ENCODE measurements at places on chromosomes 4 and X. TPM values are rescaled to one million over a fixed set of nuclear protein-coding genes. Genes with fewer than 3 reads are reported as not detected.

The TAF7L gene
- not detected for total RNA-seq

The SERPINA7 gene
- total RNA-seq, result not detected

The P2RY4 gene
- 3.9 TPM for total RNA-seq

The XPNPEP2 gene
- total RNA-seq, result 5.2 TPM

The AFF1 gene
- 110 TPM for total RNA-seq

DNA sequence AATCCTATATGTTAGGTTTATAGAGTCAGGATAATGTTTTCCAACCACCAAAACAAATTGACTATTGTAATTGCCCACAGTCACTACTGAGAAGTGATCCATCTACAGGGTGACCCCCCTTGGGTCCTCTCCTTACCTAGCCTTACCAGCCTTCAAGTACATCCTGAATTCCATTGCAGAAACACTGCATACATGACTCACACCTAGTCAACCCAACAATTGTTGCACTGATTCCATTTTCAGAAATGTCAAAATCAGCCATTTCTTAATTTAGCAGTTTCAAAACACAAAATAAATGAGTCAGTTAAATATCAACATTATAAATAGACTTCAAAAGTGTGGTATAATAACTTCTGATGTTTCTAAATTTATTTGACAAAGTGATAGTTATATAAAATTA is 106.3 kb upstream of the TNIP3 start:
- no peaks in the 10 kb centered on the region for H3K27me3 ChIP-seq
- no peaks in the 10 kb centered on the region for H3K4me1 ChIP-seq
- H3K27ac ChIP-seq, result no peak overlapping the region

DNA sequence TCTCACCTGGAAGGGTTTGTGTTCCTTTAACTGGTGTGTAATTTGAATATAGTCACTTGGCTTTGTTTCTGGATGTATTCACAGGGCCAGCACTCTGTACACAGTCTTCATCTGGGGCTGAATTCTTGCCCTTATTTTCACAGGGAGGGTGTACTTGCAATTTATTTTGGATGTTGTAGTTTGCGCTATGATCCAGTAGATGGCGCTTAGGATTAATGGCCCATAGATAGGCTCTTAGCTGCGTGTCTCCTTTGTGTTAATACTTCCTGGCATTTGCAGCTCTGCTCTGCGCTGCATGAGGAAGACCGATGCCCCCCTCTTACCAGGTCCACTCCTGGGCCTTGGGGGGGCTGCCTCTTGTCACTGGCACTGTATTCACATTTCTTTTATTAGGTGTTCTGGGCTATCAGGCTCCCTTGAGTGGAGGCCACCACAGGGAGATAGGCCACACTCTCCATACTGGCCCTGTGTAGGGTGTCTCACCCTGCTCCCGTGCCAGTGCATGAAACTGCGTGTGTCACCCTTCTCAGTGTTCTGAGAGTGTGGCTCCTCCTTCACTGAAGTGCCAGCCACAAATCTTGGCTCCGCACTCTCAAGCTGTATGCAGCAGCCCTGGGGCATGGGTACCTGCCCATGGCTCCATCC is 562.2 kb downstream of the ZIC3 start:
- no peak for DNase-seq
- no peaks in the 10 kb centered on the region for H3K36me3 ChIP-seq
- no peaks in the 10 kb centered on the region for H3K27me3 ChIP-seq
- H3K4me1 ChIP-seq, result no peaks in the 10 kb centered on the region
- H3K27ac ChIP-seq, result no peak overlapping the region
- no peak overlapping the region for H3K4me3 ChIP-seq

- H3K4me3 ChIP-seq, result no peak overlapping the region
- no peak for DNase-seq
- no peaks in the 10 kb centered on the region for H3K27me3 ChIP-seq
- H3K36me3 ChIP-seq, result no peaks in the 10 kb centered on the region
- no peaks in the 10 kb centered on the region for H3K4me1 ChIP-seq
Measured at GRCh38 chr4:55017406-55017805, 108.0 kb downstream of the KDR start.

DNA sequence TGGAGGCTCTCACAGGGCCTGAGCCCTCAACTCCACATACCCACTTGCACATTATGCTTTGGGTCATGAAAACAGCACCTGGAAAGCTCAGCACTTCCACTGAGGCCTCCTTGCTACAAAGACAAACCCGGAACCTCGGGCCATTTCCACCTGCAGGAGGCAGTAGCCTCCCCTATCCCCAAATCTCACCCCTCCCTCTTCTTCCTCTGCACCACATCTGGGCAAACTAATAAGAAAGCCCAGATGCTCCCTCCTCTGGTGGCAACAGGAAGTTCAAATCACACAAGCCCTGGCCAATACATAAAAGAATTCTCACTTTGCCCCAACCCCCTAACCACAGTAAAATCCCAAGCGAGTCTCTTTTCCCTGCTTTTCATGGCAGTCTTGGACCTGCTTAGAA is 136.4 kb downstream of the MAPK10 start:
- H3K27me3 ChIP-seq, result no peaks in the 10 kb centered on the region
- H3K27ac ChIP-seq, result no peak overlapping the region
- H3K4me3 ChIP-seq, result no peak overlapping the region
- H3K4me1 ChIP-seq, result no peaks in the 10 kb centered on the region
- H3K36me3 ChIP-seq, result no peaks in the 10 kb centered on the region
- no peak for DNase-seq

- H3K4me1 ChIP-seq, result no peaks in the 10 kb centered on the region
- no peaks in the 10 kb centered on the region for H3K36me3 ChIP-seq
- no peak overlapping the region for H3K4me3 ChIP-seq
- no peak overlapping the region for H3K27ac ChIP-seq
- no peaks in the 10 kb centered on the region for H3K27me3 ChIP-seq
Measured at GRCh38 chrX:72001471-72001870, 90.8 kb downstream of the NHSL2 start.

GRCh38 chr4:6941796-6942195 is 32.2 kb downstream of the TBC1D14 start:
- H3K27me3 ChIP-seq, result no peaks in the 10 kb centered on the region
- peaks cover 47% of the 10 kb centered on the region for H3K4me1 ChIP-seq
- H3K27ac ChIP-seq, result peak overlapping the region; percentile 89

DNA sequence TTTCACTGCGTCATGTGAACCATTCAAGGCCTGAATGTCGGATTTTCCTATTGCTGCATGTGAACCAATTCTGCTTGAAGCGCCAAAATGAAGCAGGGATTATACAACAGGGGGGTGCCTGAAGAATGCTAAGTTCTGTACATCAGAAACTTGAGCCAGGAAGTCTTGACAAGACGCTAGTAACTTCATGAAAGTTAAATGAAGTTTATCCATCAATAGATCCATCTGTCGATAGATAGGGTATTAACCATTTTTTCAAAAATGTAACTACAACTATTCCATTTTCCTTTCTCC is 590 bp upstream of the NAF1 start:
- H3K4me3 ChIP-seq, result peak overlapping the region; percentile 81
- H3K27me3 ChIP-seq, result no peaks in the 10 kb centered on the region
- H3K4me1 ChIP-seq, result peaks cover 32% of the 10 kb centered on the region
- H3K36me3 ChIP-seq, result peaks cover 10% of the 10 kb centered on the region
- DNase-seq, result peak; percentile 6

DNA sequence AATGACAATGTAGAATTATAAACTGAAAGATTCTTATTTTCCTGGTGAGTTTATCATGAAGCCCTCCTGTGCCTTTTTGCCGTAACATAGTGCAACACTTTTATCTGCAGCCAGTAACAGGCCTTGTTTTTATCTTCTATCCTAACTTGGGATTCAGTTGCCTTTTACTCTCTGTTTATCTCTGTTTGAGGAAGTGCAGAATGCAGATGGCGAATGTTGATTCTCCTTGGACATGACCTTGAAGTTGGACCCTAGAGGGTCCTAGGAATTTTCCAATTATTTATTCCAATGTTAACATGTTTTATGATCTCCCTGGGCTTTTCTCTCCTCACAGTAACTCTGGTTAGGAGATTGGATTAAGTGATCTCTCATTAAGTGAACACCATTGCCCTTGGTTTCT is 165.0 kb downstream of the FMR1NB start:
- H3K36me3 ChIP-seq, result no peaks in the 10 kb centered on the region
- H3K27me3 ChIP-seq, result no peaks in the 10 kb centered on the region
- no peaks in the 10 kb centered on the region for H3K4me1 ChIP-seq
- no peak overlapping the region for H3K4me3 ChIP-seq
- DNase-seq, result no peak

GRCh38 chr4:18686338-18687037 is 664.9 kb upstream of the LCORL start:
- DNase-seq, result no peak
- H3K4me3 ChIP-seq, result no peak overlapping the region
- H3K36me3 ChIP-seq, result no peaks in the 10 kb centered on the region
- H3K4me1 ChIP-seq, result no peaks in the 10 kb centered on the region
